ENCODE measurements at places on chromosomes 1 and 21.

GRCh38 chr1:84504580-84505492 lies 1.4 kb upstream of the SPATA1 start:
- no peak for DNase-seq

GRCh38 chr1:27656157-27656893 lies 15.7 kb downstream of the IFI6 start:
- no peak for DNase-seq

DNA sequence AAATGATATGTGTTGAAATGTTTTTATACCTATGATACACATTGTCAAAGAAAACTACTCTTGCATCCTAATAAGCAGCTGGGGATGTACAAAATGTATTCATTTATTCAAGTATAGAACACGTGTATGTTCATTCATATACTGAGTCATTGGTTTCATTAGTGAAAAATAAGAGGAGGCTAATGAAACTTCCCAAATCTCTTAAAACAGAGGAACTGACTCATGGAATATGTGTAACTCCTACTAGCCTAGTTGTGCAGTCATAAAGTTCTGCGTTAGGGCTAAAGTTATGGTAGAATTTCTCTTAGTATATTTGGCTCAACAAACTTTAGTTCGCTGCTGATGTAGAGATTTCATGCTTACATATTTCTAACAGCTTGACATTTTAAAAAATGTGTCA lies 441.6 kb downstream of the NCAM2 start:
- no peak for DNase-seq

- peak; percentile 24 for DNase-seq
Measured at GRCh38 chr1:234960722-234961455, 167.7 kb downstream of the TOMM20 start.

- no peak for DNase-seq
Measured at GRCh38 chr1:31723828-31724359, 20.1 kb upstream of the COL16A1 start.

DNA sequence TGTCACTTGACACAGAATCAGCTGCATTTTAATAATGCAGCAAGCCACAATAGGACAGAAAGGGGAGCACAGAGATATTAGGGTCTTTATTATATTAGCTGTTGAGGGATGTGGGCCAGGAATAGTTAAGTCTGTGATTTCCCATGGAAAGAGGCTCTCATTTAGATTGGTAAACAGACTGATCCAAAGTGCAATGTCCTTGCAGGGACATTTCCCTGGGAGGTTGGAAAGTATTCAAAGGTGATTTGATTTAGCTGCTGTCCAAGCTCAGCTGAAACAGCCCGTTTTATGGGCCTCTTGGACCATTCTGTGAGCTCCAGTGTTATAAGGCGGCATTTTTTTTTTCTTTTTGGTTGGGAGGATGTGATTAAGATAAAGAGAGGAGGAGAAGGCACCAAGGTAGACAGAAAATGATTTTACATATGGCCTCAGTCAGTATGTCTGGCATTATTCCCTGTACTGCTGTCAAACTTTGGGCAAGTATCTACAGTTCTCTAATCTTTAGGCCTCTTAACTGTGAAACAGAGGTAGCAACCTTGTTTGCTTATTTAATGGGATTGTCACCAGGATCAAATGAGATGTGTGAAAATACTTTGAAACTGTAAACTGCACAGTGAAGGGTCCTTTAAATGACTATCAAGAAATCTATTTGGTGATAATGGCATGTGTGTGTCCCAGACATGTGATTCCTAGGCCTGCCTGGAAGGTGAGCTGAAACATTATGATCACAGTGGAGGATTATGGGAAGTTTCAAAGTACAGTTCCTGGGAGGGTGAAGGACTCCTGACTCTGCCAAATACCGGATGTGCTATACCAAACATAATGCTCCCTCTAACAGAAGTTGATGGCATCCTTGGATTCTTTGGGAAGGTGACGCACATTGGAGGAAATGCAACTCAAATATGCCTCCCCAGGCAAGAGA lies 62.2 kb downstream of the NOS1AP start:
- no peak for DNase-seq

- DNase-seq: no peak
Measured at GRCh38 chr1:66443793-66444192, 90.2 kb upstream of the SGIP1 start.

DNA sequence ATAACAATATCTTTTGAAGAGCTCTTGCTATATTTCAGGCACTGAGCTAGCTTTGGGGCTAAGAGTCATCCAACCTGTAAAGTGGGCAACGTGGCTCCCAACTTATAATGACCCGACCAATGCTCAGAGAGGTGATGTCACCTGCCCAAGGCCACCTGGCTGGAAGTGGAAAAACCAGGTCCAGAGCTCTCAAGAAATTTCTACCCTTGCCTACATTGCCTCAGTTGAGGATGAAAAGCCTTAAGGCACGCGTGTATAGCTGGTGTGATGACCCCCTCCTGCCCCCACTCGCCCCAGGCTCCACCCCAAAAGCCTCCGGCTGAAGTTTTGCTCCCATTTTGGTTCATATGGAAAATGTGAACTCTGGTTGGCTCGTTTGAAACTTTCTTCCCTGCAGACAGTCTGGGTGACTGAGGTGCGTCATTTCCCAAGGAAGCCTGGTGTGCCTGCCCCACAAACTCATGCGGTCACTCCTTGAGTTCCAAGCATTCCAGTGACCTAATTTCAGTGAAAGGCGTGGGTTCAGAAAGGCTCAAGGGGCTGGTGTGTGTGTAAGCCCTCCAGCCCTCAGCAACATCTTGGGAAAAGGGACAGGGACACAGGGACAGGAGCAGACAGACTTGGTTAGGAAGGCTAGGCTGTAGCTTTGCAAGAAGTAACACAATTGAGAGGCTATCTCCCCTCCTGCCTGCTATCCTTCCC lies 20.5 kb downstream of the HTR1D start:
- DNase-seq: no peak

GRCh38 chr1:32525661-32526444 lies 13.4 kb upstream of the ZBTB8A start:
- no peak for DNase-seq

DNA sequence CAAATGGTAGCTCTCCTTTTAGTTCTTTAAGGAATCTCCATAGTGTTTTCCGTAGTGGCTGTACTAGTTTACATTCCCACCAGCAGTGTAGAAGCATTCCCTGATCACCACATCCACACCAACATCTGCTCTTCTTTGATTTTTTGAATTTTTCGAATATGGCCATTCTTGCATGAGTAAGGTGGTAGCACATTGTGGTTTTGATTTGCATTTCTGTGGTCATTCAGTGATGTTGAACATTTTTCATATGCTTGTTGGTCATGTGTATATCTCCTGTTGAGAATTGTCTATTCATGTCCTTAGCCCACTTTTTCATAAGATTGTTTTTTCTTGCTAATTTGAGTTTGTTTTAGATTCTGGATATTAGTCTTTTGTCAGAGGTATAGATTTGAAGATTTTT lies 84.6 kb upstream of the B3GALT2 start:
- DNase-seq: no peak

GRCh38 chr1:184210031-184210430 lies 158.5 kb downstream of the TSEN15 start:
- no peak for DNase-seq

- no peak for DNase-seq
Measured at GRCh38 chr1:213003256-213003655, 12.4 kb downstream of the ANGEL2 start.

DNA sequence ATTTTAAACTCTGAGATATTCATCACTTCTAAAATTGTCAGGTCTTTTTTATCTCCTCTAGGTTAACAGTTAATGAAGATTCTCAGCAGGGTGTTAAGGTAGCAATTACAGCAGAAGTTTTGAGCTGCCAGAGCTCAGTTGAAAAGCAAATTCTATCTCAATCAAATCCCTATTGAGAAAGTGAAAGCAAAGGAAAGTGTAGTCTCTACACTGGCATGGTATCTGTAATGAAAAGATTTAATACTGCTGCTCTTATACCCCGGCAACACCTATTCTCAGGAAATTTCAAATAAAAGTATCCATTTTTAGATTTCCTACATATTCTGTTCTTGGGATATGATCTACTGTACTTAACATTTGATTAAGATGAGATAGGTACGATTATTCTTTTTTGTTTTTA lies 913.5 kb downstream of the MRPL39 start:
- no peak for DNase-seq

DNA sequence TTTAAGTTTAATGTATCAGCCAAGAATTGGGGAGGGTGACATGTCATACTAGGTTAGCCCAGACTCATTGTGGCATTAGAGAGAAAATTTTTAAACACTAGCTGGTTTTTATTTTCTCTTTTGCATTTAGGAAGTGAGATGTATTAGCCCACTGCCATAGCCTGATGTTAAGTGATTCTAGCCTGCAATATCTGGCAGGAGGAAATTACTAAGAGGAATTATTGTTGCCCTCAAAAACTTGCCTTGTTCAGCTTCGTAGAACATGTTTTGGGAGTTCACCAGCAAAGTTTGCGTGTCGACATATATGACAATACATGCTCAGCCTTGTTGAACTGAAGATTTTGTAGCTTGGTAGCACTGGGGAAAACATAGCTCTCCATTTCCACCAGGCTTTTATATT lies 12.5 kb downstream of the ADAM30 start:
- no peak for DNase-seq

DNA sequence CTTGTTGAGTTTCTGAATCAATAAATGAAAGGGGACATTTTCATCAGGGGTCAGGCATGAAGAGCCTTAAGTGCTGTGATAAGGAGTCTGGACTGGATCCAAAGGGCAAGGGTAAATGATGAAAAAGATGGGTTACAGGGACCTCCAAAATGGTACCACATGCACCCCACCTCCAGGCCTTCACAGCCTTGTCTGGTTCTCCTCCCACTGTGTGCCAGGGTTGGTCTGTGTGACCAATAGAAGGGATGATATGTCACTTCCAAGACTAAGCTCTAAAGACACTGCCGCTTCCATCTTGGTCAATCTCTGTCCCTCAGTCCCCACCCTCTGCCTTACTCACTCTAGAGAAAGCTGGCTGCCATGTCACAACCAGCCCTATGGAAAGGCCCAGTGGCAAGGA lies 140.6 kb downstream of the ZNF281 start:
- DNase-seq: no peak

DNA sequence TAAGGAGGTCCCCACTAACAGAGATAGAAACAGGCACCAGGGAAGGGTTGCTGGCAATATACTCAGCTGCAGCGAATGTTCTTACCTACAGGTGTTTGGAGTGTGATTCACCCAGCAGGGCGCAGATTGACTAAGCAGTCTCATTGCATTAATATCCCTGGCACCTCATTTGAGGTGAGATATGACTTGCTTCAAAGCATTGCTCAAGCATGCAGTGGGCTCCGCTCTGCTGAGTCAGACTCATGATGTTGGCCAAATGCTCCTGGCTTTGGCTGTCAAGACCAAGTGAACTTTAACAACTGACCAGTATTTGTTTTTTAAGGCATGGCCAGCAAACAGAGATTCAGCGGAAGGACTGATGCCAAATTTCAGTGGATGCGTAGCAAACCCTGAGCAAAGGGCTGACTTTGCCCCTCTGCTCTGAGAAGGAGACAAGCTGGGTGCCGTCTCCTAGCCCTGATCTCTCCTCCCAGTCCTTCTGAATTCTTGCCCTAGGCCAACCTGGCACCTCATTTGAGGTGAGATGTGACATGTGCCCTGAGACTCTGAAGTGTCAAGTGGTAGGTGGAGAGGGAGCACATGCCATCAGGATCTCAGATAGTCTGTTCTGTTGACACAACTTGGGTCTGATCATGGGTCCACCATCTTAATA lies 187.1 kb upstream of the COA6 start:
- peak; percentile 20 for DNase-seq

DNA sequence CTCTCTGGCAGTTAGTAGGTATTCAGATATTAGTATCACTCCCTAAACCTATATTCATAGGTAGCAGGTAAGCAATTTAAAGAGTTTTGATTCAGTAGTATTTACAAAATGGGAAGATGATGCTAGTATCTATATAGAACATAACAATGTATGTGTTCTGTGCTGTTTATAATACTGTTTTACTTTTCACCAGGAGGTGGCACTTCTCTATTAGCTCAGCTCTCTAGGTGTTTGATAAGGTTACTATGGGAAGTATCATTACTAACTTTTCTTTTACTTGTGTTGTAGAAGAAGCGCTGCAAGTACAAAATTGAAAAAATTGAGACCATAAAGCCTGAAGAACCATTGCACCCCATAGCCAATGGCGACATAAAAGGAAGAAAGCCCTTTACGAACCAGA lies 49.4 kb upstream of the FASLG start:
- no peak for DNase-seq

- DNase-seq: no peak
Measured at GRCh38 chr1:109642626-109643025, 13.3 kb upstream of the GSTM4 start.

GRCh38 chr1:166960858-166961474 lies 14.4 kb downstream of the ILDR2 start:
- no peak for DNase-seq

DNA sequence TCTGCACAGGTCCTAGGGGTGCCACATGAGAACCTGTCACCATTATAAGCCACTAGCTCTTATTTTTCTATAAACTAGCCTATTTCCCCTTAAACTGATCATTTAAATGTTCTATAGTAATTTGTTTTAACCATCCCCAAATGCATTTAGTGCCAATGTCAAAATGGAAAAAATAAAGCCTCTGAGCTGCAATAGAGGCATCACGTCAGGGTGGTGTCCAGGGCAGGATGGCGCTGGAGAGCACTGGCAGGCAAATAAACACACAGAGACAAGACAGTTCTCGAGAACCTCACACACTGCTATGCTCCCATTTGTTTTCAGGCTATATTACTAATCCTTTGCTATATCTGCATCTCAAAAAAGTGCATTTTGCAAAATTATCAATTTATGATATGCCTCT lies 73.4 kb upstream of the NEK2 start:
- no peak for DNase-seq

DNA sequence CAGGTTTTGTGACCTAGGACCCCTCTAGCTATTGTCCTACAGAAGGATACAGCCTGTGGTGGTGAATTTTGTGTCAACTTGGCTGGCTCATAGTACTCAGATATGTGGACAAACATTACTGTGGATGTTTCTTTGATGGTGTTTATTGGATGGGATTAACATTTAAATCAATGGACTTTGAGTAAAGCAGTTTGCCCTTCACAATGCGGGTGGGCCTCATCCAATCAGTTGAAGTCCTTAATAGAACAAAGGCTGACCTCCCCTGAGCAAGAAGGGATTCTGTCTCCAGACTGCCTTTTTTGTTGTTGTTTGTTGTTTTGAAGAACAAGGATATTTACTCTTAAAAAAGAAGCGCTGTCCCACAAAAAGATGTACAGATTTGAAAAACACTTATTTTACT lies 210.0 kb upstream of the GREM2 start:
- DNase-seq: no peak

GRCh38 chr1:118147522-118147921 lies 37.5 kb downstream of the SPAG17 start:
- no peak for DNase-seq

Measured in NCI-H2081 (cell line).